ENCODE measurements at places on chromosomes 2 and 18. TPM values are rescaled to one million over a fixed set of nuclear protein-coding genes. Genes with fewer than 3 reads are reported as not detected.
A peak's percentile ranks its signal among the peaks of the same experiment; 100 is the strongest.

UNC80 gene
- total RNA-seq, result 0.03 TPM

GKN1 gene
- total RNA-seq, result not detected

GALNT14 gene
- 0.14 TPM for total RNA-seq

DNA sequence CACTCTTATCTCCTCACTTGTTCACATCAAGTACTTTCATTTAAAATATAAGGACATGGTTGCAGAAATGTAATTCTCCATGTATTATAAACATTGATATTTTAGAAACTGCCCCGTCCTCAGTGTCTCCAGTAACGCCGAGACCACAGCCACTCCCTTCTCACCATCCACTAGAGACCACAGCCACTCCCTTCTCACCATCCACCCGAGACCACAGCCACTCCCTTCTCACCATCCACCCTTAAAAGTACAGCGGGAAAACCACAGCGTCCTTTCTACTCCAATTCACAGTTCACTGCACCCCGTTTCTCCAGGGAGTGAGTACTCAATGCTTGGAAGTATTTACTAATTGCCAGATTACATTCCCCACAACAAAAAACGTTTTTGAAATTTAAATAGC lies 1452.2 kb upstream of the ACVR2A start:
- H3K27me3 ChIP-seq, result no peaks in the 10 kb centered on the region
- no peak for DNase-seq
- H3K36me3 ChIP-seq, result no peaks in the 10 kb centered on the region
- no peaks in the 10 kb centered on the region for H3K4me1 ChIP-seq

DNA sequence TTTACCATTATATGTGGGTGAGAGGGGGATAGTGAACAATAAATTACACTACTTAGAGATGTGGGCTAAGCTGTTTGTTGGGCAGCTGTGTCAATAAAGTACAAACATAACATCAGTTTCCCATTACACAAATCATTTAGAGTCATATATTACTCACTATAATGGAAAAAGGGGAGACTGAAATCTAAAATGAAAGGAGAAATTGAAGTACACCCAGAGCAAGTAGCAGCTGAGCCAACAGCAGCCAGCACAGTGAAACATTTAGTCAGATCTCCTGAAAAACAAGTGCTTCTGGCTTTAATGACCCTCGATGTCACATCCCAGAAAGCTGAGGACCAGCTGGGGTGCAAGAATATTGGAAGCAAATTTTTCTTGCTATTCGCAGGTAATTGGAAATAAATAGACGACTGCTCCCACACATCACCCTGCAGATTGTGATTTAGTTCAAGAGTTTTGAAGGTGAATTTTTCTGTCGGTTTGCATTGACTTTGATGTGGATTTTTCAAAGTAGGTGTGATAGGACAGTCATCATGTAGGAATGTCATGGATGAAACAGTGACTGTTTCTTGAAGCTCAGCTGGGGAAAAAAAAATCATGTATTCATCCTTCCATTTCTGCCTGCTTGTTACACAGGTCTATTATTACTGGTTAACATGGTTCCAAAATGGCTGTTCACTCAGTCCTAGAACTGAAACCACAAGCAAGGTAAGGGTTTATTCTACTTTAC lies 1607.3 kb upstream of the CELF4 start:
- no peak overlapping the region for H3K4me3 ChIP-seq
- H3K4me1 ChIP-seq, result no peaks in the 10 kb centered on the region
- H3K36me3 ChIP-seq, result no peaks in the 10 kb centered on the region
- DNase-seq, result no peak

GRCh38 chr2:129467012-129467779 lies 512.3 kb upstream of the RAB6C start:
- H3K36me3 ChIP-seq, result no peaks in the 10 kb centered on the region
- no peaks in the 10 kb centered on the region for H3K4me1 ChIP-seq
- no peak overlapping the region for H3K27ac ChIP-seq
- peaks cover 32% of the 10 kb centered on the region for H3K27me3 ChIP-seq
- H3K4me3 ChIP-seq, result no peak overlapping the region
- DNase-seq, result no peak

DNA sequence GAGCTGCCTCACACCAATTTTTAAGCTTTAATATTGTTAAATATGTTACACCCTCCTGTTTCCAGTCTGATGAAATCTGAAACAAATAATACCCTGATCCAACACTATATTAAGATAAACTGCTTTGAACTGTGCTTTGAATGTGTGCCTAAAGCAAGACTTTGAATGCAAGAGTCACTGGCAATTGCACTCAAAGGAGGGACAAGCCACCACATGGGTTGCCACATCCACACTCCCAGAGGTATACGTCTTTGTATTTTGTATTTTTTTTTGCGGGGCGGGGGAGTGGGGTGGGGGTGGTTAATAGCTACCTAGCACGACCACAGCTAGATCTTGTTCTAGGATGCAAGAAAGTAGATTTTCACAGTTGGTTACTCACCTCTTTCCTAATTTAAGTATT lies 1.8 kb upstream of the ZEB2 start:
- peaks cover 53% of the 10 kb centered on the region for H3K4me1 ChIP-seq
- H3K27ac ChIP-seq, result peak overlapping the region; percentile 98
- DNase-seq, result no peak
- no peaks in the 10 kb centered on the region for H3K36me3 ChIP-seq
- H3K27me3 ChIP-seq, result peaks cover 2% of the 10 kb centered on the region

- DNase-seq, result no peak
- H3K4me1 ChIP-seq, result peaks cover 6% of the 10 kb centered on the region
- no peak overlapping the region for H3K4me3 ChIP-seq
- no peak overlapping the region for H3K27ac ChIP-seq
- peaks cover 9% of the 10 kb centered on the region for H3K27me3 ChIP-seq
These were observed 40.7 kb upstream of the TRIM43 start for GRCh38 chr2:95551055-95551568.

- no peak for DNase-seq
- H3K4me1 ChIP-seq, result peaks cover 28% of the 10 kb centered on the region
- peak overlapping the region; percentile 97 for H3K27ac ChIP-seq
- H3K36me3 ChIP-seq, result peaks cover 49% of the 10 kb centered on the region
These were observed 785 bp downstream of the ZNF892 start for GRCh38 chr2:95208106-95208505.

GRCh38 chr2:203873921-203874631 lies 6.5 kb downstream of the CTLA4 start:
- no peak overlapping the region for H3K4me3 ChIP-seq
- no peaks in the 10 kb centered on the region for H3K4me1 ChIP-seq
- no peaks in the 10 kb centered on the region for H3K36me3 ChIP-seq
- DNase-seq, result no peak

GRCh38 chr2:203743441-203743981 lies 37.1 kb downstream of the CD28 start:
- H3K4me3 ChIP-seq, result no peak overlapping the region
- no peak overlapping the region for H3K27ac ChIP-seq
- H3K27me3 ChIP-seq, result no peaks in the 10 kb centered on the region
- no peaks in the 10 kb centered on the region for H3K4me1 ChIP-seq
- no peak for DNase-seq

Measured in left ventricle myocardium inferior (tissue), 1 donor.